ENCODE measurements at places on chromosomes 5 and 9.

- DNase-seq, result no peak
These were observed 4.9 kb downstream of the NADK2 start for GRCh38 chr5:36236801-36237200.

DNA sequence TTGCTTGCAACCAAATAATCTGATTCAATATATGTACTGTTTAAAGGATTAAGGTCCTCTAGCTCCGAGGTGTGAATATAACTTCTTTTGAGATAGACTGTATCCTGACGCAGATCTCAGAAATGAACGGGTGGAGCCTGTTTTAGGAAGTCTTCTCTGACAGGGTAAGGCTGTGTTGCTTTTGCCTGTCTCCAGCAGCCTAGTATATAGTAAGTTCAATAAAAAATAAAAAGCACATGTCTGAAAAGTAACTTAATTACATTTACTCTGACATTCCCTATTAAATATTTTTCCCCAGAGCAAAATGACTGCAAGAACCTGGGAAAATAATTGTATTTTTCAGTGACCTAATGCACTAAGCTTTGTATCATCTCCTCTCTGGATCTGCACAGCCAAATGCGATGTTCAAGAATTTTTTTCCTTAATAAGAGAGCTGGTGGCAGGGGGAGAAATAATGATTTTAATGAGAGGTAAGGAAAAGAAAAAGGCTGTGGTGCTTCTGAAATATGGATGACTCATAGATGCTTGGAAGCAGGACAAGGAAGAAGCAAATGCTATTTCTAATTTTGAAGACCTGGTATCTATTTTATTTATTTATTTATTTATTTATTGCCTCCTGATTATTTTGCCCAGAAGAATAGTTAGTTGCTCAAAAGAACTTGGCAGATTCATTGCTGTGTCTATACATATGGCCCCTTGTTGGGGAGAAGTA lies 7.3 kb downstream of the PPP3R2 start:
- DNase-seq, result no peak

DNA sequence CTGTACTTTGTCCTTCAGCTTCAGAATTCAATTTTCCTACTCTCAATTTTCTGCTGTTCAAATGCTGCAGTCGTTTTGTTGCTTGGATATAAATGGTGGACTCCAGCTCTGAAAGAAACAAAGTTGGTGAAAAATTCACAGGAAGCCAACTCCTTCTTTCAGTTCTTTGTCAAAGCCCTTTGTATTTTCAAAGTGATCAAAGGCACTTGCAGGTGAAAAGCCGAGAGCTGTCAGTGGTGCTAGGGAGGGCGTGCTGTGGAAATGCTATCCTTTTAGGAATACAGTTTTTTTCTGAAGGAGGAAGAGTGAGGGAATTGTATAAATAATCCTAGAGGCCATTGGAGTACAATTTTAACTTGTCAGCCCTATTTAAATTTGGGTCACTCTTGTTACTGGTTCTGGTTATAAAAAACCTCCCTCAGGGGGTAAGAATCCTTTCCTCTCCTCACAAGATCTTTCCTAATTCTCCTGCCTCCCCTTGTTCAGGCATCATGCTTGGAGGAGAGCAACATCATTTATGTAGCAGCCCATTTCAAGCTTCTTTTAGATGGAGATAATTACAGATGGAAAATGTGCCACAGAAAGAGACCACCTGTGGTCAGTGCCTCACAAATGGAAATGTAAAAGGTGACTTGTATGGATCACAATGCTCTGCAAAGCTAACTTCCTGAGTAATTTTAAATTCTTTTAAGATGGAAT lies 62.5 kb upstream of the GHR start:
- DNase-seq, result no peak

- no peak for DNase-seq
These were observed 43.4 kb upstream of the NREP start for GRCh38 chr5:111800351-111800750.

DNA sequence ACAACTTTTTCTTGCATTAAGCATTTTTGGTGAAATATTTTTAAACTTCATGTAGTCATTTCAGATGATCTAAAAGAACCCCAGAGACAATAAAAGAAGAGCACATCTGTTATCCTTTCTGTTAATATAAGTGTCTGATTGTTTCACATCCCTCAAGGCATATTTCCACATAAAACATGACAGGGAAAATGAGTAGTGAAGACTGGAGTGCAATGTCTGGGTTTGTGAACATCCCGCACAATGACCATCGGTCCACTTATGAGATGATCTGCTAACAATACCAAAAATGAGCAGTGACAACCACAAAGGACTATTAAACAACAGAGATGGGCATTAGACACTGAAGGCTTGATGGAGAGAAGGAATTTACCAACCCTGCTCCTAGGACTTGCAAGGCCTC lies 209.1 kb downstream of the NR2F1-AS1 start:
- DNase-seq, result no peak

- no peak for DNase-seq
These were observed 192.4 kb downstream of the ACTL7B start for GRCh38 chr9:108663422-108663821.

GRCh38 chr5:32276173-32276853 lies 36.4 kb downstream of the MTMR12 start:
- no peak for DNase-seq

GRCh38 chr5:35285435-35285834 lies 55.1 kb upstream of the PRLR start:
- DNase-seq, result no peak

DNA sequence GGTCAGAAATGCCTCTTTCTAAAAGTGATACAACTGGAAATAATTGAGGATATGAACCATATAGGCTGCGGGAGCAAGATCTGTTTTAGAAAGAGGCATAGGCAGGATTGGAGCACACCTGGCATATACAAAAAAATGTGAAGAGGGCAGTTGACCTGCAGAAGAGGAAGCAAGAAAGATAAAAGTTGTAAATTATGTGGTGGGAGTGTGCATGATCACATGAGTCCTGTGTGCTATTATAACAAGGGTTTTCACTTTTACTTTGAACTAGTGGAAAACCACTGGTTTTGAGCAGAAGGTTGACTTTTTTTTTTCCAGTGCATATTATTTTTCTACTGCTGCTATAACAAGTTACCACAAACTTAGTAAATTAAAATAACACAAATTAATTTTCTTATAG lies 489.3 kb downstream of the ANXA1 start:
- no peak for DNase-seq

GRCh38 chr5:170697031-170697430 lies 86.5 kb upstream of the GABRP start:
- no peak for DNase-seq

GRCh38 chr9:14133394-14133793 lies 180.5 kb downstream of the NFIB start:
- DNase-seq, result no peak

- DNase-seq, result no peak
These were observed 246.8 kb downstream of the MSX2 start for GRCh38 chr5:174971210-174971609.

DNA sequence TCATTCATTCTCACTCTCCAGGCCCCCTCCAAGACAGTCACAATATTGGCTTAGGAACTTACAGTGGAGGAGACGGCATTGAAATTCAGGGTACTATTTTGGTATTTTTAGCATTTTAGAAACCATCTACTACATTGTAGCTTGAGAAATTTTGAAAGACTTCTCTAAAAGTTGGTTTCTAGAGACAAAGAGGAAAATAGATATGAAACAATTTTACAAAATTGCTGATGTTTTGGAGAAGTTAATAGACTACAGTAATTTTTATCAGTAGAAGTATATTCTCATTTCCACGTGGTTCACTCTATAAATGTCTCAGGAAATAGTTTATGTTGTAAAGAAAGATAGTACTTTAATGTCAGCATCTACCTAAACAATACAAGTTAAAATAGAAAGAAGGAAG lies 63.2 kb upstream of the ZSWIM6 start:
- no peak for DNase-seq

- DNase-seq, result no peak
These were observed 139.5 kb downstream of the BARX1 start for GRCh38 chr9:93815677-93816076.

DNA sequence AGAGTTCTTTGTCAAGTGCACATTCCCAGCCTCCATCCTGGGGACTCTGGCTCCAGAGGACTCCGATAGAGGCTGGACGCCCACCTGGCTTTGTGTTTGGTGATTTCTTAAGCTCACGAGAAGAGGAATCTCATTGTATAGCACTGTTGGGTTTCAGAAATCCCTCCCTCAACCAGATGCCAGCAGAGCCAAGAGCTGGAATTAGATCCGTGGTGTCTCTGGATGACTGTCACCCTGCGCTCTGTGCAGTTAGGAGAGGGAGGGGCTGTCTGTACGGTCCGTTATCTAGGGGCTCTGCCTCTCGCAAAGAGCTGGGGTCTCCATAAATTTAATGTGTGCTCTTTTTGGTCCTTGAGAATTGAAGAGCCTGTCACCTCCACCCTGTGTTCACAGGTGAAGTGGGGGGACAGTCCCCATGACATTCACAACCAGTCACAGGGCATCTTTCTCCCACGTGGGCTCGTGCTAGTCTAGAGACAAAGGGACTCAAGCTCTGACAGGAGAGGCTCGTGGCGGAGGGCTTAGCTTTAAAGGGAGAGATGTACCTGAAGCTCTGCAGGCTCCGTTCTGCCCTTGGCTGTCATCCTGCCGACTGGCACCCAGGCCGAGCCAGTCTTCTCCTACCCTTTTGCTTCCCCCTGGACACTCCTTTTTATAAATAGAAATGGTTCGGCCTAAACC lies 41.4 kb downstream of the FAM78A start:
- no peak for DNase-seq

- no peak for DNase-seq
These were observed 303.6 kb upstream of the ZNF608 start for GRCh38 chr5:125049721-125050702.

DNA sequence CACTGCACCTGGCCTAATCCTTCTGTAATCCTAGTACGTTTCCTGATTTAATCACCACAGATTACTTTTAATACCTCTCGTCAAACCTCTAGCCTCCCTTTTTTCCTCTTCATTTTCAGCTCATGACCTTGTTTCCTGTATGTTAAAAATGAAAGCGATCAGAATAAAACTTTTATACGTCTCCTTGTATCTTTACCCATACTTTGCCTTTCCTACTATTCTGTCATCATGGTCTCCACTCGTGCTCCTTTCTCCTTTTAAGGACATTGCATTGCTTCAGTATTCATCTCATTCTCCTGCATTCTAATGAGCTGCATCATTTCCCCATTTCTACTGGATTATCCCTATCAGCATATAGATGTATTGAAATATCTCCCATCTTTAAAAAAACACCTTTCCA lies 8.5 kb downstream of the CDC42SE2 start:
- DNase-seq, result no peak

DNA sequence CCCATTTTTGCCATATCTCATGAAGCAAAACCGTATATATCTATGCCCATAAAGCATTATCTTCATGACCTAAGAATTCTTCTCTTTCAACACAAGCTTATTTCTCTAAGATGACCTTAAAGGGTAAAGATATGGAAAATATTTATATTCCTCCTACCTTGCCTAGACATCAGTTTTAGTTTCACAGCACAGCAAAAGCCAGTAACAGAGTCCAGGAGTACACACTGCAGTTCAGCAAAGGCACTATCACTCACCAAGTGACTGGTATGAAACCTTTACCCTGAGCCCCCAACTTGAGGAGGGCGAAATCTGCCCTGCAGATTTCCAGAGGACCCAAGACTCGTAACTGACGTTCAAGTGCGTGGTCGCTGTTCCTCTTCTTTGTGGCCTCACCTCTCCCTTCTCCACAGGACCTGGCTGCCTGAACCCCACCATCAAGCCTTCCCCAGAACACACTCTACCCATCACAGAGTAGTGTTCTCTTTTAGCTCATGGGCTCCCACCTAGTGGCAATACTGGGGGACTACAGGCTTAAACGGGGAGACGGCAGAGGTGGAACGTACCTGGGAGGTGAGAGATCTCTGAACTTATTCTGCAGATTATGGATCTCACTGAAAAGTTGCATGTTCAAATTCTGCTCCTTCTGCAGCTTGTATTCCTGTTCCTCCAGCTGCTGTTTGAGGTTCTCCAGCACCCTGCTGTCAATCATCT lies 141.0 kb downstream of the CDK5RAP2 start:
- DNase-seq, result peak; percentile 29

GRCh38 chr5:114054594-114054993 lies 307.3 kb upstream of the KCNN2 start:
- DNase-seq, result no peak

DNA sequence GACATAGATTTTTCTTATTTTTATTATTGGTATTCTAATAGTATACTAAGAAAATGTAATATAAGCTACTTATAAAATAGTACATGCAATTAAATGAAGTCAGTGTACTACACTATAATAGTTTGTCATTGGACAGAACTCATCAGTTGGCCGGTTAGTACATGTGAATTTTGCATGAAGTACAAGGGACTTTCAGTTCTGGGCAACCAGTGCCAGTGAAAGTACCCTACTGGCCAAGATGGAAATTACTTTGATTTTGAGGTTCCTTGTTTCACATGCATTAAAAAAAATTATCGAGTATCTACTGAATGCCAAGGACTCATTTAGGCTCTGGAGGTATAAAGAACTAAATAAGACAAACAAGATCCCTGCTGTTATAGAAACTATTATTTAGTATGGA lies 213.4 kb upstream of the ELL2 start:
- no peak for DNase-seq

GRCh38 chr9:17342696-17343095 lies 207.9 kb downstream of the CNTLN start:
- no peak for DNase-seq

DNA sequence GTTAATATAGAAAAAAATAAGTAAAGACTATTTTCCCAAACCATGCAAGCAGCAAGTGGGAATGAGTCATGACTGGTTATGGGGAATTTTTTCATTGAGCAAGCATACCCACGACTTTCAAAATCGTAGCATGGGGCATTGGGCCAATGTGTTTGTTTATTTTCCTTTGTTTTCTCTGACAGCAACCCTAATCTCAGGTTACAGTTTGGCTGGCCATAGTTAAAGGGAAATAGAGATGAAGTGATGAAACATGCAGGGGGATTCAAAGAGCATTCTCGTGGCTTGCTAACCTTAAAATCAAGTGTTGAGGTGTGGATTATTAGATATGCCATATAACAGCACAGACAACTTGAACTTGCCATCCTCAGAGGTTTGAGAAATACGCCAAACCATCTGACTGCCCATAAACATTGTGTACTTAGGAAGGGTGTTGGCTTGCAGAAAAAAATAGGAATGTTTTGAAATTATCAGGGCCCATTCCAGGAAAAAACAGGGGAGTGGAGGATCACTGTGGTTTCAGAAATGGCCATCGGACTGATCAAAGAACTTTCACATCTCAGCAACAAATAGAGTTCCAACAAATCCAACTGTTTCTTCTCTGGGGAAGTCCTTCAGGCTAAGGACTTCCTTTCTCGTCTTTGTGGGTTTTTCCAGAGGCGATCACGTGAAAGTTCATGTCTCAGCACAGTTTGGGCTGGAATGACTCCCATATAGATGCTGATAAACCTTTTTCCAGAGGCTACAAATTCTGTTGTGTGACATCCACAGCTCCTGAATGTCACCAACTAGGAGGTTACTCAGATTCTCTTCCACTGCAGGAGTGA lies 259.1 kb downstream of the SYK start:
- DNase-seq, result no peak

GRCh38 chr9:69020301-69021145 lies 6.6 kb upstream of the PRKACG start:
- DNase-seq, result no peak

GRCh38 chr5:158384535-158385481 lies 525.9 kb upstream of the CLINT1 start:
- DNase-seq, result no peak

GRCh38 chr5:168163966-168164365 lies 127.5 kb upstream of the WWC1 start:
- DNase-seq, result no peak

GRCh38 chr9:17519761-17520160 lies 59.1 kb upstream of the SH3GL2 start:
- no peak for DNase-seq

GRCh38 chr5:152608458-152608857 lies 203.4 kb upstream of the NMUR2 start:
- DNase-seq, result no peak

GRCh38 chr5:60183881-60184280 lies 290.4 kb upstream of the PDE4D start:
- no peak for DNase-seq
